ENCODE measurements at places on chromosomes 13 and 19.

DNA sequence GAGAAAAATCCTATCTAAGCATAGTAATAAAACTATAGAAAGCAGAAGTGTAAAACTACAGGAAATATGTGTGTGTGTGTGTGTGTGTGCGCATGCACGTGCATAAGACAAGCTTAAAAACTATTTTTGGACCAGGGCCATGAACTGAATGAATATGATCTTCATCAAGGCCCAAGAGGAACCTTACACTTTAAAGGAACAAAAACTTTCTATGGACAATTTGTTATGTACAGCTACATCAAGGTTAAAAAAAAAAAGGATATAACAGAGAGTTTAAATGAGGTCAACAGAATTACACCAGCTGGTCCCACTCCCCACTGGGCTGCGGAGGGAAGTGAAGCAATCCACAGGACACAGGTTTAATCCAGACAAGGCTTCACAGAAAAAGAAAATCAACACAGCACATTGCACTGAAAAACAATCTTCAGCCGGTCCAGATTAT, 151.1 kb downstream of the LHFPL6 start:
- ATAC-seq = peak; percentile 80

GRCh38 chr19:43684326-43684725, 14.4 kb upstream of the PLAUR start:
- ATAC-seq = no peak

- no peak for ATAC-seq
These were observed 64.1 kb downstream of the KLF12 start for GRCh38 chr13:74070065-74070464.

GRCh38 chr13:27201661-27202060, 30.1 kb upstream of the USP12 start:
- no peak for ATAC-seq

DNA sequence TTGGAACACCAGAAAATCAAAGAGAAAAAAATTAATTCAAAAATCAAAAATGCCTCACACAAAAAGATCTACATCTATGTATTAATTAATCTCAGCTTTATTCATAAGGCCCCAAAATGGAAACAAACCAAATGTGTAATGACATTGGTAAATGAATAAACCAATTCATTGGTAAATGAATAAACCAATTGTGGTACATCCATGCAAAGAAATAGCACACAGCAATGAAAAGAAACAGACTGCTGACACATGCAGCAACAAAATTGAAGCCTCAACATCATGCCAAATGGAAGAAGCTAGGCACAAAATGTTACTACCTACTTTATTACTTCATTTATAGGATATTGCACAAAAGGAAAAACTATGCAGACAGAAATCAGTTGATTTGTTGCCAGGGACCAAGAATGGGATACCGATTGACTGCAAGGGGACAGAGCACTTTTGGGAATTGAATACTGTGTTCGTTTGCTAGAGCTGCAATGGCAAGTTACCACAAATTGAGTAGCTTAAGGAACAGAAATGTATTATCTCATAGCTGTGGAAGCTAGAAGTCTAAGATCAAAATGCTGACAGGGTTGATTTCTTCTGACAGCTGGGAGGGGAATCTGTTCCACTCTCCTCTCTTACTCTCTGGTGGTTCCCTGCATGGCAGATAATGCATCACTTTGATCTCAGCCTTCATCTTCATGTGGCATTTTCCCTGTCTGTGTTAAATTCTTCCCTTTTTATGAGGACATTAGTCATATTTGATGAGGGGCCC, 252.8 kb downstream of the RFC3 start:
- ATAC-seq = no peak

GRCh38 chr13:52371736-52372247, 34.2 kb downstream of the THSD1 start:
- ATAC-seq = no peak

Measured in gastroesophageal sphincter (tissue), 4 donors.